Forelimb muscle (tissue), 1 donor: ENCODE measurements at places on chromosomes 3 and 15. TPM values are rescaled to one million over a fixed set of nuclear protein-coding genes. Genes with fewer than 3 reads are reported as not detected.

DNA sequence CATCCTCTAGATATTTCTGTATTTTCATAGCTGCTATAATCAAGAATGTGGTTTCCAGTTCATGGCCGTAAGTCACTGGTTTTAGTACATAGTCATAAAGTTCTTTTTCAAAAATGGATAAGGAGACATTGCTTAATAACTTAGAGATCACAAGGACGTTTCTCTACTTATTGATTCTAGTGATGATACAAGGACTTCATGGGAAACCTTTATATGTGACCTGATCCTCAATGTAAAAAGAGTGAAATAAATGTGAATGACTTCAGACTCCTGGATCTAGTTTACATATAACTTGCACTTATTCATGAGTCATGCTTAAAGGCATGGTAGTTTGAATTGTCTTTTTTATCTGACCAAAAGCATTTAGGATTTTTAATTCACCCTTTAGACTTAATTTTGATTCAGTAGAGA, 35.2 kb downstream of the TSC22D2 start:
- DNase-seq = no peak

GRCh38 chr15:48578965-48579364, 66.5 kb downstream of the FBN1 start:
- no peak for DNase-seq

DNA sequence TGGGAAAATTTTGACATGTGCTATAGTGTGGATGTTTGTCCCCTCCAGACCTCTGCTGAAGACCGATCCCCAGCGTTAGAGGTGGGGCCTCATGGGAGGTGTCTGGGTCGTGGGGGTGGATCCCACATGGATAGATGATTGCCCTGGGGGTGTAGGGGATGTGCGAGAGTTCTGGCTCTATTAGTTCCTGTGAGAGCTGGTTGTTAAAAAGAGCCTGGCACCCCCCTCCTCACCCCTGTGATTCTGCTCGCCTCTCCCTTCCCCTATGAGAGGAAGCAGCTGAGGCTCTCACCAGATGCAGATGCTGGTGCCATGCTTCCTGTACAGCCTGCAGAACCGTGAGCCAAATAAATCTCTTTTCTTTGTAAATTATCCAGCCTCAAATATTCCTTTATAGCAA, 67.4 kb downstream of the ATP10A start:
- no peak for DNase-seq

DNA sequence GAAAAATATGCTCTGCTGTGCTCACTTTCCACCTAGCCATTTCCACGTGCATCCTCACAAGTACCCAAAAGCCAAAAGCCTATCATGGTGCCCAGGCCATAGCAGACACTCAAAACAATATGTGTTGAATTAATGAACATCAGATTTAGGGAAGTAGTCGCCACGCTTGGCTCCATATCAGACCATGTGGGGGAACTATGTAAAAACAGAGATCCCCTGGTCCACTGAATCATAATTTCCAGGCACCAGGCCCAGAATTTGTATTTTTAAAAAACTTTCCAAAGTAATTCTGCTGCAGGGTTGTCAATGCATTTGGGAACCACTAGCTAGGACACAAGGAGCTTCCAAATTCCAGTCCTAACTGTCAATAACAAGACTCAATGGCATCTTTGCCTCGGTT, 77.3 kb downstream of the CNTN3 start:
- DNase-seq = peak; percentile 82

DNA sequence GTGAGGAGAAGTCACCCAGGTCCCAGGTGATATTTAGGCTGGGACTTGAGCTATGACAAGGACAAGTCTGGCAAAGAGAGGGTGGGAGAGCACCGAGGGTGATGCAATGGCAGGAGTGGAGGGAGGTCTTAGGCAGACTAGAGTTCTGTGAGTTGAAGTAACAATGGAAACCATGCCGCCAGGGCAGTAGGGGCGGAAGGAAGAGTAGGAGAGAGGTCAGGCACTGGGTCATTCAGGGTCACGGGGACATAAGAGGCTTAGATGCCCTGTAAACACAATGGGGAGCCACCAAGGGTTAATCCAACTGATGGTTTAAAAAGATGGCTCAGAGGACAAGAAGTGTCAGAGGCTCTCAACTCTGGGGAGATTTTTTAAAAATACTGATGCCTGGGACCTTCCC, 199.7 kb upstream of the LRTM1 start:
- no peak for DNase-seq

DNA sequence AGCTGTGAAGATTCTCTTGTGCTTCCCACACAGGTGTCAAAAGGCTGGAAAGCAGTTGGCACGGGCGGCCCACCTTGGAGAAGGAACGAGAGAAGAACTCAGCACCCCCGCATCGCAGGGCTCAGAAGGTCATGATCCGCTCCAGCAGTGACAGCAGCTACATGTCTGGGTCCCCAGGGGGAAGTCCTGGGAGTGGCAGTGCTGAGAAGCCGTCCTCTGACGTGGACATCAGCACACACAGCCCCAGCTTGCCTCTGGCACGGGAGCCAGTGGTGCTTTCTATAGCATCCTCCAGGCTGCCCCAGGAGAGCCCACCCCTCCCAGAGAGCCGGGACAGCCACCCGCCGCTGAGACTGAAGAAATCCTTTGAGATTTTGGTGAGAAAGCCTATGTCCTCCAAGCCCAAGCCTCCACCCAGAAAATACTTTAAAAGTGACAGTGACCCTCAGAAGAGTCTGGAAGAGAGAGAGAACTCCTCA, 31.4 kb downstream of the STARD5 start:
- no peak for DNase-seq

- no peak for DNase-seq
These were observed 1100.6 kb downstream of the OTOL1 start for GRCh38 chr3:162597226-162597625.

DNA sequence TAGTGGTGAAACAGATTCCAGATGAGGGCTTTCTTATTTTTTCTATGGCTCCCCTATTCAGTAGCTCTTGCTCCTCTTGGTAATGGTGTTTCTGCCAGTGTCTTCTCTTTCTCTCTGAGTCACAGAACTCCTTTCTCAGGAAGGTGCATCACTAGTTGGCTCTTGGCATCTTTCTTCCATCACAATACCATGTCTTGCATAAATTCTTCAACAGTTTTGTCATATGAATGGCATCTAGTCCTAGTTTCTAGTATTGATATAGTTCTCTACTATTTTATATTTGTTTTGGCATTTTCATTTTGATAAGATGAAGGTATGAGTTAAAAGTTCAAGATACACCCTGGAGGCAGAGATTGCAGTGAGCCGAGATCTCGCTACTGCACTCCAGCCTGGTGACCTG, 51.0 kb downstream of the REC114 start:
- no peak for DNase-seq

GRCh38 chr3:71885006-71885405, 100.1 kb upstream of the PROK2 start:
- no peak for DNase-seq

GRCh38 chr3:139745831-139746230, 68.1 kb upstream of the NMNAT3 start:
- DNase-seq = no peak

GRCh38 chr3:64185436-64185835, 39.8 kb downstream of the PRICKLE2 start:
- DNase-seq = no peak

GRCh38 chr3:122589297-122589696, 11.8 kb downstream of the PARP15 start:
- no peak for DNase-seq

GRCh38 chr15:80512726-80513660, 108.8 kb downstream of the ARNT2 start:
- no peak for DNase-seq

- DNase-seq = no peak
These were observed 185.6 kb downstream of the FAM43A start for GRCh38 chr3:194871143-194871863.

DNA sequence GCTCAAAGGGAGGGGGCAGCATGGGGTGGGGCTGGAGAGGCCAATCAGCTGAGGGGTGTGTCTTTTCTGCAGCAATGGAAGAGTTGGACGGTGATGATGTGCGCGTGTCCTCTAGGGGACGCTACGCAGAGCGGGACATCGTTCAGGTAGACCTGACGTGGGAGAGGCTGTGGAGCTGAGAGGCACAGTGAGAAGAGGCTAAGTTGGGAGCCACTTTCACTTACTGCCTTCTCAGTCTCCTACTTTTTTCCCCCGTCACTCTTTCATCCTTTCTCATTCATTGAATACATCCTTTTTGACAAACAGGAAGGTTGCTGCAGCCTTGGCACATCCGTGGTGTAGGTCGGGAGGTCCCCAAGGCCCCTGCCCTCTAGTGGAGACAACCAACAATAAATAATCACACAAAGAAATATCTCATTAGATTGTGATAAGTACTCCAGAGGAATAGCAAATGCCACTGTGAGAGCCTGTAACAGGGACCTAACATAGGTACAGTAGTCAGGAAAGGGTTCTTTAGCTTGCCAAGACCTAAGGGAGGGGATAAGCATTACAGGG, 4.4 kb upstream of the BRPF1 start:
- DNase-seq = no peak

GRCh38 chr3:152031321-152031720, 157.9 kb downstream of the SUCNR1 start:
- DNase-seq = no peak

DNA sequence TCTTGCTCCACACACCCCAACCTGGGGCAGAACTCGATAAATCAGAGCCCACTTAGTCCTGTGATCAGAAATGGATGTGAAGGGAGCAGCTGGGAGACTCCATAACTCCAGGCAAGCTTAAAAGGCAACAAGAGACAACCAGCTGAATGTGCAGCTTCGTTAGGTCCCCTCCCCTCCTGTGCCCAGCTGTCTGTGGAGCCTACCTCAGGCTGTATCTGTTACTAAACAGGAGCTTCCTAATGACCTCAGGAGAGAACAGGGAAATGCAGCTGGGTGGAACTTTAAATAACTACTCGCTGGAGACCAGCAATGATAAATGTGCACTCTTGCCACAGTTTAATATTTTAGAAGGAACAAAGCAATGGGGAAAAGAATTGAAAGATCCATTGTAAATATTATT, 25.9 kb downstream of the SLC9A9 start:
- DNase-seq = no peak

GRCh38 chr3:193716150-193716549, 123.1 kb downstream of the OPA1 start:
- DNase-seq = no peak

GRCh38 chr3:23653647-23654525, 151.9 kb upstream of the UBE2E1 start:
- no peak for DNase-seq

GRCh38 chr15:99100245-99101173, 4.4 kb upstream of the SYNM start:
- no peak for DNase-seq

DNA sequence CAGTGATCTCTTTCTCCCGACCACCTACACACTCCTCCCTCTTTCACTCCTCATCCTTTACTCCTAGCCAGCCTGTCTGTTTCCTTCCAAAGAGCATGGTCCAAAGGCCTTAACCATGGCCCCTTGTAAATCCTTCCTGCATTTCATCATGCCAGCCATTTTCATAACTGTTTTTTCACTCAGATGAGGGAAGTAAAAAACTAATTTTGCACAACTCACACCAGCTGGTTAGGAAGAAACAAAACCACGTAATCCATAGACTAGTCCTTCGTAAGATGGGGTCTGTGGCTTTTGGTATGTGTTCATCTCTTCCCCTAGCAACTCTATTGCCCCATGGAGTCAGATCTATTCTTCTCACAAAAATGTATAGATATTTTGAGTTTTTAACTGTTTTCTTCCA, 187.8 kb downstream of the SHOX2 start:
- DNase-seq = no peak

DNA sequence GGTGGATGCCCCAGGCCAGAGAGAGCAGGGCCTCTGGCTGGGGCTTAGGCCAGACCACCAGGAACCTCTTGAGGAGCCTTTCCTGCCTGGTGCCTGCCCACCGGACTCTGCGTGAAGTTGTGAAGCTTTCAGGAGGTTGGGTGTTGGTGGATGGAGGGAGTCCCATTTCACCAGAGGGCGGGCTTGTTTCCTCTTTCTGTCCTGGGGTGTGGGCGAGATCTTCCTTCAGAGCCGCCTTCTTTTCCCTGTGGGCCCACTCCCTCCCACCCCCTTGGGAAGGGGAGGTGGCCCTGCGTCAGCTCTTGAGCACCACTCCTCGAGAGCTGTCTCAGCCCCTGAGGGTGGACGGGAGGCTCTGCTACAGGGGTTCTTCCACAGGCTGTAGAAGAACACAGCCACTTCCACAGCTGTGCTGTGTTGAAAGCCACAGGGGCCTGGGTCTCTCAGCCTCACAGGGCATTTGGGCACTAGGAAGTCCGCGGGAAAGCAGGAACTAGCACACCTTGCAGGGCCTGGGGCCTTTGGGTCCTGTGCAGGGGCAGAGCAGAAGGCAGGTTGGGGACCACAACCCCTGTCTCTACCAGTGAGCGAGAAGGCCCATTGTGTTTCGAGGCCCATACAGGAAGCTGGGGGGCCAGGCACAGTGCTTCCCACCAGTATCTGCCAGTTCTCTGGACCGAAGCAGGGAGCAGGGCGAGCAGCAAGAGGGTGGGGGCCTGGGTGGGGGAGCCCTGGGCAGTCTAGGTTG, 2.1 kb downstream of the AMIGO3 start:
- DNase-seq = no peak

- no peak for DNase-seq
These were observed 263.9 kb upstream of the TGFBR2 start for GRCh38 chr3:30342318-30343060.

DNA sequence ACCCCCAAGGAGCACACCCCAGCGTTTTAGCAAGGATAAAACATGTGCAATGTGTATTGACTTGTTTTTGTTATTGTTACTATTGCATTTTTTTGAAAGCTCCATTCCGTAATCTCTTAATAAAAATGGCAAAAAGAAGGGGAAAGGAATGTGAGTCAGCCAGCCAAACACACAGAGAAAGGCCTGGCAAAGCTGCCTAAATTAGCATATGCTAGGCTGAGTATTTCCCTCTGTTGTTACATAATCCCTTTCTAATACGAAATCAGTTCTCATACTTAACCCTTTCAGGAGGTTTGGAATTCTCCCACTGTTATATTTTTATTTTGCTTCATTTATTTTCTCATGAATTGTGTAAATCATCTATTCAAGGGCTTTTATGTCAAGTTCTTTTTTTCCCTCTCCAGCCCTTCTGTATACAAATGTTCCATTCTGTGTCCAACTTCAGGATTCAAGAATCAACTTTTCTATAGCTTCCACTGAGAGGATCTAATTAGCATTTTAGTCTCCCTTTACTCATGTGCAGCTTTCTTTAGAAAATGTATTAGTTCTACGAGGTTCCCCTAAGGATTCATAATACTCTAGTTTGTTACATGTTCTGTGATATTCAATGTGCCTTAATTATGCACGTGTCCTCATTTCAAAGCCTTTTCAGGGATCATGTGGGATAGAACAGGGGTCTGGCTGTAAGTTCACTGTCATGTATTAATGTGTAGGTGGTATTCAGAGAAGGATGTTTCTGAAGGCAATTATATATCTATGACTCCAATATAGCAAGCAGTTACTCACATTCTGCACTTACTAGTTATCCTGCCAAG, 9.2 kb downstream of the CADM2 start:
- DNase-seq = no peak

Gene GOLGA8G
- polyA plus RNA-seq = 0.13 TPM

Gene CDHR4
- polyA plus RNA-seq = 0.25 TPM

Gene CNTN6
- 1.2 TPM for polyA plus RNA-seq

Gene DAPK2
- polyA plus RNA-seq = 4.4 TPM

Gene BCHE
- 66.7 TPM for polyA plus RNA-seq

Gene MYO1E
- 32.9 TPM for polyA plus RNA-seq

Gene IGSF11
- 1.7 TPM for polyA plus RNA-seq

Gene TM6SF1
- 58.0 TPM for polyA plus RNA-seq

Gene PRSS50
- 0.19 TPM for polyA plus RNA-seq

Gene SLC28A1
- polyA plus RNA-seq = 0.39 TPM

Gene TJP1
- 41.5 TPM for polyA plus RNA-seq

Gene PIGZ
- 1.7 TPM for polyA plus RNA-seq

Gene GOLGA8T
- not detected for polyA plus RNA-seq

Gene CCDC9B
- 17.0 TPM for polyA plus RNA-seq

Gene IL5RA
- not detected for polyA plus RNA-seq

Gene CYP11A1
- 1.0 TPM for polyA plus RNA-seq

Gene RASL12
- polyA plus RNA-seq = 12.7 TPM

Gene FAH
- polyA plus RNA-seq = 13.4 TPM
